ENCODE measurements at places on chromosomes 11 and 22. TPM values are rescaled to one million over a fixed set of nuclear protein-coding genes. Genes with fewer than 3 reads are reported as not detected.

DNA sequence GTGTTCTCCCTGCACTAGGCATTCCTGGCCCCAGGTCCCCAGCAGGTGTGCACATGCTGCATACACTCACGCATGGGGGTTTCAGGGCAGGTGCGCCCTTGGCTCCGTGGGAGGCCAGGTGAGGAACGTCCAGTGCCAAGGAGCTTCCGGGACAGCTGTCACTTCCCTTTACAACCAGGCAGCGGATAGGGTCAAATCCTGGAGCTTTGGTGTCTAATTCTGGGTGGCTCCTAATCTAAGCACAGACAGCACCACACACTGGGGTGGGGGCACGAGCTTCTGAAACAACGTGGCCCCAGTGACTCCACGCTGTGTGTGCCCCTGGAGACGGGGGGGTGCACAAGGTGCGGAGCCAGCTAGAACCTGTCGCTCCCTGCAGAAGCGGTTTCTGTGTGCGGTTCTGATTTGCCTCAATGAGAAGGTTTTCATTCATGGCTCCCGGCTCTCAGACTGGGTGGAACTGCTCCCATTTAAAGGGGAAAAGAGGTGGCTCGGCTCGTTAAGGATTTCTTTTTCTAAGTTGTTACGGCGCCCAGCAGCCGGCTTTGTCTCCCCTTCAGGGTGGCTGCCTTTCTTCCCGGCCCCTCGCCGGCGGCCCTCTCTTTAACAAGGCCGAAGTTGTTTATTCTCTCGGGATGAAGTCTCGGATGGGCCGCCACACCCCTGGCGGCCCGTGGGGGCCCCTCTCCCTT is 5.0 kb downstream of the CCND1 start:
- DNase-seq, result no peak

- peak; percentile 45 for DNase-seq
Observed at GRCh38 chr11:1844221-1845094, 5.7 kb downstream of the TNNI2 start.

DNA sequence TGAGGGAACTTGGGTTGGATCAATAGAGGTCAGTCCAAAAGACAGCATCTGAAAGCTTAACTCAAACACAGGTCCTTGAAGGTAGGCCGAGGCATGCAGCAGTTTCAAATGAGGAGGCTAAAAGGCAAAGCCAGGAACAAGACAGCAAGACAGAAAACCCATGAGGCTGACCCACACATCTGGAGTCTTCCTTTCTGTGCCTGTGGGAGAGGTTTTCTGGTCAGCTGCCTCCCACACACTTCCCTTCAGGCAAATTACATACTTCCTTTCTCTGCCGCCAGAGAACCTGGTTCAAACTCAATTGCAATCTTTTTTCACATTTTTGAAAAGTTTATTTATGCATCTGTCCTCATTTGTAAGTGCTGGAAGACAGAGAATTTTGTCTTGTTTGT is 29.8 kb upstream of the CRTAM start:
- DNase-seq, result no peak

DNA sequence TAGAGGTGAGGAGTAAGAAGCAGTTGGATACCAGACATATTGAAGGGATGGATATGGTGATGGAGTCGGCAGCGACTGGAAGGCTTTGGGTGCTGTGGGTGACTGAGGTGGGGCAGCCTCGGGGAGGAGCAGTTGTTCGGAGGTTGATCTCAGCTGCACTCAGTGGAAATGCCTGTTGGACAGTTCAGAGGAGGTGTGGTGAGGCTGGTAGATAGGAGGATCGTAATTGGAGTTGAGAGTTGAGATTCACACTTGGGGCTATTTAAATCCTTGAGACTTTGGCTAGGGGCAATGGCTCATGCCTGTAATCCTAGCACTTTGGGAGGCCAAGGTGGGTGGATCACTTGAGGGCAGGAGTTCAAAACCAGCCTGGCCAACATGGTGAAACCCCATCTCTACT is 6.9 kb downstream of the OTUB1 start:
- DNase-seq, result no peak

DNA sequence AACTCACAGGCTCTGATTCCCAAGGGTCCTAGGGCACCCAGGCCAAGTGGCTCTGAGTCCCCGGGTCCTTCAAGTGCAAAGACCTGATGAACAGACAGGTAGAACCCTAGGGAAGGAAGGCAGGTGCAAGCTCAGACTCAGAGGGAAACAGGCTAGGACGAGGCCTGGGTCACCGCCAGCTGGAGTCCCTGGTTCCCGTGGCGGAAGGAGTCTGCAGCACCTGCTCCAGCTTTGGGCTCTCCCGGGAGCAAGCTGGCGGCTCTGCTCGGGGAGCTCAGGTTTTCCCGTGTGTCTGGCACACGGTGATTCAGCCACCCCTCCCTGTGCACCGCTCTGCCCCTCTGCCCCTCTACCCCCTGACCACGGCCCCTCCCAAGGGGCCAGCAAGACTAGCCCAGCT is 59.8 kb downstream of the WNT7B start:
- no peak for DNase-seq

- DNase-seq, result no peak
Observed at GRCh38 chr11:76736773-76737495, 46.2 kb upstream of the TSKU start.

Gene MS4A3
- not detected for total RNA-seq
